Activated CD4-positive, alpha-beta T cell treated with anti-CD3 and anti-CD28 coated beads for 36 hours (primary cell): ENCODE measurements at places on chromosomes 7 and 10. TPM values are rescaled to one million over a fixed set of nuclear protein-coding genes. Genes with fewer than 3 reads are reported as not detected.

DNA sequence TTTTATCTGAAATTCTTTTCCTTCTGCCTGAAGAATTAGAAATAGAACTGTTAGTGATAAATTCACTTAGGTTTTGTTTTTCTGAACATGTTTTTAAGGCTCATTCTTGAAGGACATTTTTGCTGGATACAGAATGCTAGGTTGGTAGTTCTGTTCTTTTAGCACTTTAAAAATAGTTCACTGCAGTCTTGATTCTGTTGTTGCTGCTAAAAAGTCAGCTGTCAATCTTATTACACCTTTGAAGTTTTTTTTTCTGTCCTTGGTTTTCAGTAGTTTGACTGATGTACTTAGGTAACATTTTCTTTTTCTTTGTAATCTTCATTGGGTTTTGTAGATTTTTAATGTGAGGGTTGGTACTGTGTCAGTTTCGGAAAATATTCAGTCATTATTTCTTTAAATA lies 48.7 kb downstream of the C1GALT1 start:
- H3K36me3 ChIP-seq = peaks cover 46% of the 10 kb centered on the region
- DNase-seq = no peak
- H3K4me1 ChIP-seq = peaks cover 13% of the 10 kb centered on the region
- no peak overlapping the region for H3K4me3 ChIP-seq

GRCh38 chr7:70907259-70908247 lies 224.4 kb upstream of the GALNT17 start:
- no peaks in the 10 kb centered on the region for H3K4me1 ChIP-seq
- peaks cover 3% of the 10 kb centered on the region for H3K27me3 ChIP-seq
- H3K4me3 ChIP-seq = no peak overlapping the region
- DNase-seq = no peak
- H3K36me3 ChIP-seq = no peaks in the 10 kb centered on the region
- no peak overlapping the region for H3K27ac ChIP-seq

The FAM53B gene
- total RNA-seq = 13.3 TPM

GRCh38 chr7:19991936-19992335 lies 218.5 kb upstream of the TMEM196 start:
- H3K4me1 ChIP-seq = no peaks in the 10 kb centered on the region
- H3K27ac ChIP-seq = no peak overlapping the region
- H3K36me3 ChIP-seq = no peaks in the 10 kb centered on the region
- no peak for DNase-seq
- no peak overlapping the region for H3K4me3 ChIP-seq

The CDK5 gene
- 16.7 TPM for total RNA-seq

The SLC26A4 gene
- total RNA-seq = 2.1 TPM

- H3K4me1 ChIP-seq = peaks cover 95% of the 10 kb centered on the region
- DNase-seq = no peak
- H3K4me3 ChIP-seq = no peak overlapping the region
- H3K27me3 ChIP-seq = no peaks in the 10 kb centered on the region
- H3K27ac ChIP-seq = peak overlapping the region; percentile 53
- H3K36me3 ChIP-seq = peaks cover 63% of the 10 kb centered on the region
Measured at GRCh38 chr10:6170638-6171037, 32.1 kb upstream of the PFKFB3 start.

GRCh38 chr10:47311932-47312662 lies 10.2 kb upstream of the GDF2 start:
- H3K27ac ChIP-seq = peak overlapping the region; percentile 58
- H3K4me1 ChIP-seq = peaks cover 22% of the 10 kb centered on the region
- H3K27me3 ChIP-seq = no peaks in the 10 kb centered on the region
- H3K36me3 ChIP-seq = no peaks in the 10 kb centered on the region

DNA sequence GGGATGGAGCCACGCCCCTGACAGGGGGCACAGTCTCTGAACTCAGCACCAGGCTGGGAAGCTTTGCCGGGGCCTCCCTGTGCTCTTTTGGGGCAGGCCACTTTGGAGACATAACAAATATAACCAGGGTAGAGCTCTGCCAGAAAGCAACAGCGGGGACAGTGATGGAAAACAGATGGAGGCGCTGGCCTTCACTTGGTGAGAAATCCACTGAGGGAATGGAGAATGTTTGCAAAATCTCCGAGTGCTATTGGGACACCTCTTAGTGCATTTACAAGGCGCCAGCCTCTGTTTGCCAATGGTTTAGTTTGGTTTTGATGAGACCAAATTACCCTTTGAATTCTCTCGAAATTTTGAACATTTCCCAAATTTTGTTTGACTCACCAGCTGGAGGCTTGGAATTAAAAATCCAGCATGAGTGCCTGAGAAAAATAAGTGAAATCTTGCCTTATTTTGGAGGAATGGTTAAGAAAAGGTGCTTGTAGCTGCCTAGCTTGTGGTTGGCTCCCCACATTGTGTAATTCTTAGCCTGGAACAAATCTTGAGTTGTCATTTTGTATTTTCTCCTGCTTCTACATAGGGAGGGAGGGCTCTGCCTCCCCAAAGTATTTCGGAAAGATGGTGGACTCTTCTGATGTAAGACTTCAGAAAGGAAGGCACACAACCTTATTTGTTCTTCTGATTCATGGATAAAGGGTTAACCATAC lies 980.5 kb downstream of the LRMDA start:
- no peaks in the 10 kb centered on the region for H3K36me3 ChIP-seq
- H3K4me3 ChIP-seq = no peak overlapping the region
- no peaks in the 10 kb centered on the region for H3K4me1 ChIP-seq
- no peaks in the 10 kb centered on the region for H3K27me3 ChIP-seq
- no peak for DNase-seq
- H3K27ac ChIP-seq = no peak overlapping the region

GRCh38 chr10:63574011-63574410 lies 52.8 kb downstream of the REEP3 start:
- DNase-seq = no peak
- H3K4me3 ChIP-seq = no peak overlapping the region
- peaks cover 13% of the 10 kb centered on the region for H3K4me1 ChIP-seq
- H3K27ac ChIP-seq = no peak overlapping the region
- H3K36me3 ChIP-seq = peaks cover 24% of the 10 kb centered on the region

- no peaks in the 10 kb centered on the region for H3K27me3 ChIP-seq
- no peaks in the 10 kb centered on the region for H3K36me3 ChIP-seq
- H3K27ac ChIP-seq = no peak overlapping the region
- H3K4me3 ChIP-seq = no peak overlapping the region
- H3K4me1 ChIP-seq = peaks cover 37% of the 10 kb centered on the region
Measured at GRCh38 chr10:79051766-79052165, 17.0 kb upstream of the ZMIZ1 start.

GRCh38 chr7:47762746-47763062 lies 180.8 kb upstream of the TNS3 start:
- H3K36me3 ChIP-seq = no peaks in the 10 kb centered on the region
- DNase-seq = no peak
- no peak overlapping the region for H3K4me3 ChIP-seq
- no peak overlapping the region for H3K27ac ChIP-seq
- H3K4me1 ChIP-seq = no peaks in the 10 kb centered on the region
